ENCODE measurements at places on chromosomes 6 and 20.

DNA sequence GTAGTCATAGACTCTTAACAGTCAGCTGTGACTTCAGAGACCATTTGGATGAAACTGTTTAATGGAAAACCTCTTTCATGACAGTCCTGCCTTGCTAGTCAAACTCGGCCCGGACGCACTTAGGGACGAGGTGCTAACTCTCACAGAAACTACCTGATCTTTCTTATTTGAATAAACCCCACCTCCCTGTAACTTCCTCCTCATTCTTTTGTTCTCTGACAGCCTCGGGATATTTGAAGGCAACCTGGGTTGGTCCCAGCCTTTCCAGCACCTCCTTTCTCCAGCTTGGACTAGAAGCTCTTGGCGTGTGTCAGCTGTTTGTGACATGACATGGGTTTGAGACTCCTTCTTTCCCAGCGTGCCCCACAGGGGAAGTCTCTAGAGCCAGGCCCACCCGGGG, 175.3 kb upstream of the EXOC2 start:
- no peak for DNase-seq

DNA sequence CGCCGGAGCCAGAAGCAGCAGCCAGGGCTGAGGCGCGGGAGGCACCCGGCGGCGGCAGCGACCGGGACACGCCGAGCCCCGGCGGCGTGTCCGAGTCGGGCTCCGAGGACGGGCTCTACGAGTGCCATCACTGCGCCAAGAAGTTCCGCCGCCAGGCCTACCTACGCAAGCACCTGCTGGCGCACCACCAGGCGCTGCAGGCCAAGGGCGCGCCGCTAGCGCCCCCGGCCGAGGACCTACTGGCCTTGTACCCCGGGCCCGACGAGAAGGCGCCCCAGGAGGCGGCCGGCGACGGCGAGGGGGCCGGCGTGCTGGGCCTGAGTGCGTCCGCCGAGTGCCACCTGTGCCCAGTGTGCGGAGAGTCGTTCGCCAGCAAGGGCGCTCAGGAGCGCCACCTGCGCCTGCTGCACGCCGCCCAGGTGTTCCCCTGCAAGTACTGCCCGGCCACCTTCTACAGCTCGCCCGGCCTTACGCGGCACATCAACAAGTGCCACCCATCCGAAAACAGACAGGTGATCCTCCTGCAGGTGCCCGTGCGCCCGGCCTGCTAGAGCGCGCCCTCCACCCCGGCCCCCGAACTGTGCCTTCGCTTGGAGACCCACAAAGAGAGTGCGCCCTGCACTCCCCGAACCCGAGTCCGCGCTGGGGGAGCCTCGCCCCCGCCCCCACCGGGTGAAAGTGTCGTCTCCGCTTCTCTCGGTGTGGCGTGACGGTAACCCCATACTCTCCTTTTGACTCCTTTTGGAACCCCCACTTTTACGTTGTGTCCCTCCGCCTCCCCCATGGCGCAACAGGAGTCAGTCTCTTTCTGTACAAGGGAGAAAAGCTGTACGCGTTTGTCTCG, 1.6 kb downstream of the INSM1 start:
- DNase-seq, result peak; percentile 56

- no peak for DNase-seq
These were observed 30.7 kb downstream of the SLC22A3 start for GRCh38 chr6:160378882-160379281.

GRCh38 chr6:7058250-7058923, 49.4 kb upstream of the RREB1 start:
- DNase-seq, result no peak

DNA sequence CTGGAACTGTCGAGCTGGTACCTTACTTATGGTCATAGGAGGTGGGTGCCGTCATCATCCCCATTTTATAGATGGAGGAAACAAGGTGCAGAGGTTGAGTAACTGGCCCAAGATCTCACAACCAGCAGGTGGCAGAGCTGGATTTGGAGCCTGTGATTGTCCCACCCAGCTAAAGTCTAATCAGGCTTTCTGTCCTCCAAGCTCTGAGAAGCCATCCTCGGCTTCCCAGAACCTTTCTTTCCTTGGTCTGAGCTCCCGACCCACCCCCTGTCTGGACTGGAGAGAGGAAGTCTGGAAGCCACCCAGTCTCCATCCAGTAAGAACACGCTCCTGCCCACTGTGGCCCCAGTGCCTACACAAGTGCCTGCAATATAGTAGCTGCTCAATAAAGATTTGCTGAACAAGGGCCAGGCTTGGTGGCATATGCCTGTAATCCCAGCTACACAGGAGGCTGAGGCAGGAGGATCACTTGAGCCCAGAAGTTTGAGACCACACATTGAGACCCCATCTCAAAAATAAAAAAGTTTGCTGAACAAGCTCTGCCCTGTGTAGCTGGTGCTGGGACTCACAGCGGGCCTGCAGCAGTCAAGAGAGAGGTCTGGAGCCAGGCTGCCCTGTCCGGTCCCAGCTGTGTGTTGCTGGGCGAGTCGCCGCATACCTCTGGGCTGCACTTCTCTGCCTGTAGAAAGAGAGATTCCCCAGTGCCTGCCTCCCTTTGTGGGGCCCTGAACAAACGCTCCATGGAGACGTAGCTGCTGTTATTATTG, 32.5 kb upstream of the DLGAP4 start:
- no peak for DNase-seq

DNA sequence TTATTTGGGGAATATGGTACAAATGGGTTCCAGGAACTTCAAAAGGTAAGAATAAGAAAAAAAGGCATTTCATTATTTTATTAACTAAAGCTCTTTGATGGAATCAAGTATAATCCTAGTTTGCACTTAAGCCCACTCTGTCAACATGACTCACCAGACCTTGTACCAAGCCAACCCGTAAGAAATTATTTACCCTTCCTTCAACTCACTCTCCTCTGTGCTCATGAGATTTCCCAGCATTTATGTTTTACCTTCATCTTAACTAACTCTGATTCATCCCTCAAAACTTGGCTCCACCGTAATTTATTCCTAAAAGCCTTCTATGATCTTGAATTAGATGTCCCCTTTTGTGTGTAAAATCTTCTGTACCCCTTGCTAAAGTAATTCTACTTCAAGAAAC, 308.7 kb downstream of the PKHD1 start:
- no peak for DNase-seq

- DNase-seq, result no peak
These were observed 155.3 kb downstream of the DHX35 start for GRCh38 chr20:39117491-39117890.

DNA sequence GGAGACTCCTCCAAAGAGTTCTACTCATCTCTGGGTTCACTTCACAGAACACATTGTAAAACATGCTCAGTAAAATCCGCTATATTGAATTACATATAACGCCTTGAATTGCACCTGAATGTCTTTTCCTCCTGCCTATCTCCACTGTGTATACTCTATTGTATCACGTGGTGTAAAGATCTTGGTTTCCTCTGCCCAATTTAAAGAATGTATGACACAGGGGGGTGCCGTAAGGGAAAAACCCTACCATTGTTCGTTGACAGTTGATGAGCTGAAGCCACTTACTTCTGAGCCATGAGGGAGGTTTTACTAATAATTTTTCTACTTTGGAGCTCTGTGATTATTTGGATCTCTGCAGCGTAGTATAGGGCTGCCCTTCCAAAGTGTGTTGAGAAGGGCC, 6.0 kb downstream of the ASF1A start:
- DNase-seq, result no peak

DNA sequence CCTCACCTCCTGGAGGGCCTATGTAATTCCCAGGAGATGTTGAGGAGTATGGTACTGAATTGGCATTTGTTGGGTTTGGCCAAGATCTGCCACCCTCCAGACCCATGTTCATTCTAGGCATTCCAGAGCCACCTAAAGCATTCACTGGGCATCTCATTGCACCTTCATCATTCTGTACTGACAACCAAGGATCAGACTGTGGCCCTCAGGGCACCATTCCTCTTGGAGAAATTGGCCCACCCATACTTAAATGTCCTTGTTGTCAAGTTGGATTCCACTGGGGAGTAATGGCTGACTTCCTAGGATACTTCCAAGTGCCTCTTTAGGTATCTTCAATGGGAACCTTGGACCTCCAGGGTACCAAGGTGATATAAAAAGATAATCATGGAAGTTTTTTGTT, 16.8 kb upstream of the IBTK start:
- DNase-seq, result no peak

DNA sequence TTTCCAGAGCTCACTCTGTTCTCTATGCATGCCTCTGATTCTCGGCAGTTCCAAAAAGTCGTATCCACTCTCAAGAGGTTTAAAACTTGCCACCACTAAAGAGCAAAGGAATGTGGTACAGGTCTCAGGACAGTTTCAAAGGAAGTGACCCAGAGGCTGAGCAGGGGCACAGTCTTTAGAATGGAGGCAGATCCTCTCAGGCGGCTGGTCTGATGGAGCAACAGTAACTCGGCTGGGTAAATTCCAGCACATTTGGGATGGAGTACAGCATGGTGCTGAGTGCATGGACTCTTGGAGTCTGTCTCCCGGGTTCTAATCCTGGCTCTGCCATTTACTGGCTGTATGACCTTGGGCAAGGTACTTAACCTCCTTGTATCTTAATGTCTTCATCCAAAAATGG, 88.1 kb upstream of the BACH2 start:
- DNase-seq, result no peak

GRCh38 chr6:170203212-170203611, 87.7 kb downstream of the DLL1 start:
- DNase-seq, result no peak

GRCh38 chr20:48760403-48760983, 67.3 kb downstream of the PREX1 start:
- no peak for DNase-seq

DNA sequence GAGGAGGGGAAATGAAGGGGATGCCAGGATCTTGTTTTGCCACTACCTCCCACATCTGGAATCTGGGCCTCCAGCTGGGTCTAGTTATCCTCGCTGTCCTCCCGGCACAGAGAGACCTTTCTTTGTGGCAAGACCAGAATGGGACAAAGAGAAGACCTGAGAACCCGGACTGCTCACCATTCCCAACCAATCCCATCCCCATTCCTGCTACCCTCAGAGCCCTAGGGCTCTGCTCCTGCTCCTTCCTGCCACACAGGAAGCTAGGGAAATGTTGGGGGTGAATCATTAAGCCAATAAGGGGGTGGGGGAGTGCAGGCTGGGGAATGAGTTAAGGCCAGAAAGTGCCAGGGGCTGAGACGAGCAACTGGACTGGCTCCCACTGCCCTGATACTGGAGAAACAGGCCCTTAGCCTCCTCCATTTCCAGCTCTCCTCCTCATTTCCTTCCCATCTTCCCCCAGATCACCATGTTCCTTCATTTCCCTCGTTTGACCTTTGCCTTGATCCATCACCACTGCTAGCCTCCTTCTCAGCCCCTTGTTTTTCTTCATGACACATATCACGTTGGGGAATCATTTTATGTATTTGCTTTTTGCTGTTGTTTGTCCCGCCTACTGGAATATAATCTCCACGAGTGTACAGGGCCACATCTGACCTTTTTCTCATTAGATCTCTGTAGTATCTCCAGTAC, 4.6 kb upstream of the IER3 start:
- no peak for DNase-seq

GRCh38 chr20:52924411-52925271, 47.5 kb upstream of the TSHZ2 start:
- DNase-seq, result no peak

DNA sequence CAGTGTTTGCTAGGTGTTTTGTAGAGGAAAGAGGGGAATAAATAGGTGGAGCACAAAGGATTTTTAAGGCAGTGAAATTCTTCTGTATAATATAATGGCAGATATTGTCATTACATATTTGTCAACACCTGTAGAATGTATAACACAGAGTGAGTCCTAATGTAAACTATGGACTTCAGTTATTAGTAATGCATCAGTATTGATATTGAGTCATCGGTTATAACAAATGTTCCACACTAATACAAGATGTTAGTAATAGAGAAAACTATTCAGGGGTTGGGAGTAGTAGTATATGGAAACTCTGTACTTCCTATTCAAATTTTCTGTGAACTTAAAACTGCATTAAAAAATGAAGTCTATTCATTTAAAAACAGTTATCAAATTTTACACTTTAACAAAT, 299.2 kb downstream of the UBE3D start:
- no peak for DNase-seq

DNA sequence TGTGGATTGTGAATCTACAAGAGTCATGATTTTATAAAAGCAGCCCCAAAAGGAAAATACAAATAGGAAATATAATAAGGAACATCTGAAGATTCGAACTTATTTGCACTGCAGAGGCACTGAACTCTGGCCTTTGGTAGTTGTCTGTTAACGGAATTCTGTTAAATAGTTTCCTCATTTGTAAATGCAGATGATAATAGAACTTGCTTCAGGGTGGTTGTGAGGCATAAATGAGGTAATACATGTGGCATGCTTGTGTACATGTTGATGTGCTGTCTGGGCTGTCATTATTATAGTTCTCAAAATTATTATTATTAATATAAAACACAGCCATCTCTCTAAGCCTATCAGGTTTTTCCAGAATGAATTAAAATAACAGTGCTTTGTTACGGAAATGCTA, 302.0 kb downstream of the NRN1 start:
- no peak for DNase-seq

DNA sequence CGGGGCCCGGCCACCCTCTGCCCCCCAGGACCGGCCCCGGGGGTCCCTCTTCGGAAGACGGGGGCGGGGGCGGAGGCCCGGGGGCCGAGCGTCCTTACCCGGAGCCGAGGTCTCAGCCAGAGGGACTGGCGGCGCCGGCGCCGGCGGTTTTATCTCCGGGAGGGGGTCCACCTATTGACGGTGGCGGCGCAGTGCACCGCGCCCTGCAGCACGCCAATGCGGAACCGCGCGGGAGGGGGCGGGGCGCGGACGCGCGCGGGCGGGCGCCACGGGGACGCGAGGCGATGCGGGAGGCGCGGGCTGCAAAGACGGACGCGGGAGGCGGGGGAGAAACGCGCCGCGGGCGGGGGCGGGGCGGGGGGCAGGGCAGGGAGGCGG, at the start of gene EEF1A2:
Gene EEF1A2 (minus strand): TSS at position 124 of the 378 bp plus-strand sequence. CDS start 1,320 bp downstream, outside the sequence.
- peak; percentile 64 for DNase-seq

GRCh38 chr6:82711105-82711827, 347.6 kb downstream of the TPBG start:
- no peak for DNase-seq

GRCh38 chr6:111722179-111722731, 116.6 kb upstream of the TRAF3IP2 start:
- no peak for DNase-seq

DNA sequence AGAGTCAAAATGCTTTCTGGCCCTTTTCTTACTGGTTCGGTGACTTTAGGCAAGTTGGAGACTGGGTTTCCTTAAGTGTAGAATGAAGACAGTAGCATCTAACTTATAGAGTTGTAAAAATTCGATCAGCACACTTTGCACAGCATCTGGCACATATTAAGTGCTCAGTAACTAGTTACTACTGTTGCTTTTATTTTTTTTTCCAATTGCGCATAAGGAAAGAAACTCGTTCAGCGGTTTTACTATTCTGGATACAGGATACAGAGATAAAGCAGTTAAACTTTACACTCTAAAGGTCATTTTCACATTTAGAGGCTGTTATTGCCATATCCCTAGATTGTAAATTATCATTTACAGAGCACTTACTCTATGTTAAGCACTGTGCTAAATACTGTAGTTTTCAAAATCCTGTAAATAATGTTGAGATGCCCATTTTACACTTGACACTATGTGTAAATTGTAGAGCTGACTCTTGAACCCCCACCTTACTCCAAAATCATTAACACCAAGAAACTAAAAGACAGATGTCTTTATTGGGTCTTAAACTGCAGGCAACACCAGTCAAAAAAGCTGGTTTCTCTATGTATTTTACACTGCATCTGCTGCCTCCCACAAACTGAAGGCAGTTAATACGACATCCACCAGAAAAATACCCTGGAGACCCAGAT, 886 bp downstream of the ROMO1 start:
- DNase-seq, result no peak

GRCh38 chr20:61297986-61298385, 45.9 kb downstream of the CDH4 start:
- no peak for DNase-seq

- DNase-seq, result no peak
These were observed 5.6 kb downstream of the PIM1 start for GRCh38 chr6:37175332-37176267.
